ENCODE measurements at places on chromosomes 7 and 10.

GRCh38 chr7:134612197-134612596 is 34.5 kb upstream of the BPGM start:
- no peak for DNase-seq

- no peak for DNase-seq
Measured at GRCh38 chr7:134804351-134804750, 24.9 kb downstream of the CALD1 start.

- no peak for DNase-seq
Measured at GRCh38 chr7:150449206-150449952, 1.1 kb upstream of the GIMAP8 start.

DNA sequence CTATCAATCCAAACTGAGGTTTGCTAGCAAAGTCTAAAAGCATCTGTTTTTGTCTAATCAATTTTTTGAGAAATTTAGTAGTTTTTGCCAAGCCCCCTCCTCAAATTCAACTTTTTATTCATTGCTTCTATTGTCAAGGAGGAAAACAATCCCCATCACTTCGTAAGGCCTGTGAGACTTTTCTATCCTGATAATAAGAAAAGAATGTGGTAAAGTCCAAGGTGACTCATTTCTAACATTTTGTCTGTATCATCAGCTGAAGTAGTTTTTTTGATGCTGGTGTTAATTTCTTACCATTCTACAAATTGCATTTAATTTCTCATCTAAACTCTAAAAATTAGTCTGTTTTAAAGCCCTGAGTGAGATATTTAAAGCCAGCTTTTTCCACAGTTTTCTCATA is 11.7 kb downstream of the ANK3 start:
- no peak for DNase-seq

DNA sequence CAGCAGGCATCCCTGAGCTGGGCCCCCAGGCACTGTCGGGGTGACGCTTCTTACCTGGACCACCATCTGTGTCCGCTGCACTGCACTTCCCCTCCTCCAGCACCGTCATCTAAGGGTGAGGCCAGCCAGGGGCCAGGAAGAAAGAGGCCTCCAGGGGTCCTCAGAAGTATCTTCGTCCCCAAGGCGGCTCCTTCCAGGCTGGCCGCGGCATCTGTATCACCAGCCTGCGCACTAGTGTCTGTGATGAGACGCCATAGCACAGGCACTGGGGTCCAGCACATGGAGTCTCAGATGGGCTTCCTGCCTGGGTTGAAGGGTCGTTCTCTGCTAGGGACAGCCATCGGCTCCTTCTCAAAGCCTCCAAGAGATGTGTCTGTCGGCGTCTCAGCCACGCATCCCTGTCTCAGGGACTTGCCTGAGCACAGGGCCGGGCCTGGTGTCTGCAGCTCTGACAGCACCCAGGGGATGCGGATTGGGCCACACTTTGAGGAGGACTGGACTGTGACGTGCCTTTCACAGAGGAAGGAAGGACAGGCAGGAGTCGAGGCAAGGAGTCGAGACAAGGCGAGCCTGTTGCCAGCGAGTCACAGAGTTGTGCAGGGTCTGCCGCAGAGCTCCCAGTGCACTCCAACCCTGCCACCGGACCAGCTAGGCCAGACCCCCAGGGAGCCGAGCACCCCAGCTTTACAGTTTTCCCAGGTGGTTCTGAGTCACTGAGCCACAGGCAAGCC is 101.5 kb upstream of the DIP2C start:
- DNase-seq: no peak

DNA sequence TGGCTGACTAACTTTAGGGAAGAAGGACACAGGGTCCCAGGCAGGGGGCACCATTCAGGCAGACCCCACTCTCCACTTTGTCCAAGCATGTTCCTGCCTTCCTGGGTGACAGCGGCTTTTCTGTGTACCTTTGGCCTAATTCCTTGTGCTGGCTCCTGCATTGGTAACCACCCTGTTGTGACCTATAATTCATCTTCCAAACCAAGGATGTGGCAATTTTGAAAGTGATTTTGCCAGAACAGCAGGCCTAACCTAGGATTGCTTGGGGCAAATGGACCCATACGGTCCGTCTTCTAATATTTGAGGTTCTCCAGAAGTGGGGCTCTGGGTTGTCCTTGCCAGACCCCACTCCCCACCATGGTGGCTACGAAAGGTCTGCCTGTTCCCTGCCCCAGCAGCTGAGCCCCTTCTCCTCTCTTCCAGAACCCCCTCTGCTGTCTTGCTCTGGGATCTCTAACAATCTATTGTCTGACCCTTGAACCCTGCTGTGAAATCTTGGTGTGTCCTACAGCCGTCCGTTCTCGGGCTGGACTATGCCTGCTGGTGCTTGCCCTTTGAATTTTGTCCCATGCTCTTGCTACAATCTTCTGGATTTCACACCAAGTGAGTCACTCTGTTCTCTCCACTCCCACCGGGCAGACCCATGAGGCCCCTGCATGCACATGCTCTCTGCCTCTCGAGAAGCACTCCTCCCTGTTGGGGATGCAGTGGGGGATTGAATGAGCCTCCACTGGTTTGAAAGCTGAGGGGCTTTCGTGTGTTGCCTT is 316.0 kb downstream of the CXCL12 start:
- no peak for DNase-seq

- DNase-seq: no peak
Measured at GRCh38 chr7:2437537-2438148, 34.2 kb downstream of the CHST12 start.

GRCh38 chr10:78458983-78459638 is 425.4 kb downstream of the RPS24 start:
- no peak for DNase-seq

DNA sequence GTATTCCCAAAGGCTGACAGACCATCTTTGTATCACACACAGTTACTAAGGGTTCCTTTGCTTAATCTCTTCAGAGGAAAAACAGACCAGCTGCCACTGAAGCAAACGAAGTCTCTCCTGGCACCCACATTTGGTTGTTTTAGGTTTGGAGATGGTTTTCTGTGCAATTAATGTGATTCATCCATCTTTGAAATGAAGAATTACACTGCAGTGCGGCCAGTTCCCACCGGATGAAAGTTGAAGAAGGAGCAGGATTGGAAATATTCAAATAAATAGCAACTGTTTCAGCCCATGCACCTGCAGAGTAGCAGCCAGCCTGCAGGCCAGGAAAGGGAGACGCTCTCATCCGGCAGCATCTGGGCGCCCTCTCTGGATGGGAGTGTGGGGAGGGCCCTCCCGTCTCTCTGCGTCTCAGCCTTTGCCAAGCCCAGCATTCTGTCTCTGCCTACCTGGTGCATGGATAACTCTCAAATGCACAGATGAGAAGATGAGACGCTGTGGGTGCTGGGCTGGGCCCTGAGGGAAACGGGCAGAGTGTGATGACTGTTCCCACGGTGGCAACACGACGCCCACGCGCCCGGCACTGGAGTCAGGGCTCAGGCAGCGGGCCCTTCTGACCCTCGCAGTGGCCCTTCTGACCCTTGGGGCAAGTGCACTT is 214.0 kb downstream of the PTPRN2 start:
- DNase-seq: no peak

DNA sequence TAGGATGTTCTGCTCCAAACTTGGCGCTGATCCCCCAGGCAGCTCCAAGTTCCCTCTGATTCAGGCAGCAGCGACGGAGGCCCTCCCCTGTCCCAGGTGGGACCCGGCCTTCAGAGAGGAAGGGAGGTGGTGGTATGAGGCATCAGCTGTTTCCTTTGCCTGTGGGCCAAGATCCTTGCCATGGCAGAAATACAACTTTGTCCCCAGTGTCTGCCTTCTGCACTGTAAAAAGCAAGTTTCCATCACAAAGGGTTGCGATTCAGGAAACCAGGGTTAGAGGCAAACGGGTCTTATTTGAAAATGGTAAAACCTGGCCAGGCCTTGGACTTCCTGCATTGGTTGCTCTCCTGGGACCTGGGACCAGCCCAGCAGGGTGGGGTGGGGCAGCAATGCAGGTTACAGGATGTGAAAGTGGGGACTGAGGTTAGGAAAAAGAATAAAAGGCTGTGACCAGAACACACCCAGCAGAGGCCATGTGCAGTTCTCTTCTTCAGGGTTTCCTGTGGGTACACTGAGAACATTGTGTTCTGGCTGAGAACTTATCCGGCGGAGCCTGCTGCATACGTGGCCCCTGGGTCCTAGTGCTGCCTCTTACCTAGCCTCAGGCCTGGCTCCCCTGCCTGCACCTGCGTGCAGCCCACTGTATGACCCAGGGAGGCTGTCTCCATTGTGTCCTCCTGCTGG is 25.1 kb upstream of the DDIT4 start:
- DNase-seq: no peak

DNA sequence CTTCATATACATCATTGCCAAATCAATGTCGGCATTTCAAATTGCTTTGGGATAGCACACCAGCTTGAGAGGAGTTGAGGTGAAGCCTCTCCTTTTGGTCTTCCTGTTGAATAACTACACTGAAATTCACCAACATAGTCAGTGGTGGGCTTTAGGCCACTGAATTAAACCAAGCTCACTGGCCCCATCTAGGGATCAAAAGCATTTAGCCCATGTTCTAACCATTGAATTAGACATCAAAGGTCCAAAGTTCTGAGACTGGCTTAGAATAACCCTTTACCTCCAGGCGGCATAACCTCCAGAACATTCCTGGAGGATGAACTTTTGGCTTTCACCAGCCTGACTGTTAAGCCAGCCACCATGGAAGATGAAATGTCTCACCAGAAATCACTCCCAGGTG is 54.6 kb downstream of the BPGM start:
- no peak for DNase-seq

DNA sequence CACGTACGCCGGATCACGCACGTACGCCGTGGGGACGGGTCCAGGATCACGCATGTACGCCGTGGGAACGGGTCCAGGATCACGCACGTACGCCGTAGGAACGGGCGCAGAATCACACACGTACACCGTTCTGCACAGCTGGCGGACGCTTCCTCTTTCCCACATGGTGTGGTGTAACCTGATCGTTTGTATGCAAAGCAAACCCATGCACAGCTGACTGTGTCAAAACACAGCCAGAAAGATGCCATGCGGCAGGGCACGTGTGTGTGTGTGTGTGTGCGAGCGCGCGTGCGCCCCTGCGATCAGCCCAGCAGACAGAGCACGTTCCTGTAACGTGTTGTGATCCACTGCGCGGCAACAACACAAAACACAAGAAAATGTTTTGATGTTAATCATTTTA is 573.6 kb downstream of the DNAJB6 start:
- no peak for DNase-seq

DNA sequence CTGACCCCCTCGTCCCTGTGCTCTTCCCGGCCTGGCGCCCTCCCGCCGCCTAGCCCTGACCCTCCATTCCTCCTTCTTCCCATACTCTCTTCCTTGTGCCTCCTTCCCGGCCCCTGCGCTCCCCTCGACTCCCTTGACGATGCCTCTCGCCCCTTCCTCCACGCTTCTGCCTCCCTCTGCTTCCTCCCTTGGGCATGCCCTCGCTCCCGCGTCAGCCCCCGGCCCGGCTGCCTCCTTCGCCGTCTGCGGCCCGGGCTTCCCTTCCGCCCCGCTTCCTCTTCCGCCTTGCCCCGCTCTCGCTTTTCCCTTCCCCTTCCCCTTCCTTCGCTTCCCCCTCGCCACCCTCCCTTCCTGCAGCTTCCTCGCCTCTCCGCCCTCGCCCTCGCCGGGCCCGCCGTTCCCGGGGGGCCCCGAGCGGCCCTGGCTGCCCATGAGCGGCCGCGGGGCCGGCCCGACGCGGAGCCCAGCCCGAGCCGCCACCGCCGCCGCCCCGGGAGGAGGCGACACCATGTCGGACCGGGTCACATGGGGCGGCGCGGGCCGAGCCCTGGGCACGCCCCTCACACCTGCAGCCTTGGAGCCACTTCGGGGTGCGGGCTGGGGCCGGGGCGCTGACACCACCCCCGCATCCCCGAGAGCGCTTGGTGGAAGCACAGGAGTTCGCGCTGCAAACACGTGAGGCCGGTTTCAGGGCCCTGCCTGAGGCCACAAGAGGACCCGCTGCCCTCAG is at the start of gene FBXW4:
TSS of gene FBXW4 (minus strand) at position 497 of the 730 bp plus-strand sequence. CDS start at position 432, 65 bp downstream.
- peak; percentile 36 for DNase-seq

GRCh38 chr10:3363311-3364045 is 190.9 kb upstream of the PITRM1 start:
- no peak for DNase-seq

DNA sequence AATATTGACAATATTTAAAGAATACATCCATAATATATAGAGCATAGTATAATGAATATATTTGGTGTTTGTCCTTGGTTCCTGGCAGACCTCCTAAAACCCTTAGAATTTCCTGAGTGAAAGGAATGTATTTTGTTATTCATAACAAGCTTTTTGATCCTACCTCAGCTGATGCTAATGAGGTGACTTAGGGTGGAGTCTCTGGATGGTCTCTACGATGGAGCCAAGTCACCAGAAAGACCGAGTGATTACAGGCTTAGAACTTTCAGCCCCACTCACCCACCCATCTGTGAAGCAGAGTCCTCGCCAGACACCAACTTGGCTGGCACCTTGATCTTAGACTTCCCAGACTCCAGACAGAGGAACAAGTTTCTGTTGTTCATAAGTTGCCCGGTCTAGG is 35.9 kb downstream of the UPF2 start:
- DNase-seq: no peak

GRCh38 chr10:124642088-124642710 is 102.0 kb downstream of the FAM53B start:
- DNase-seq: no peak

- DNase-seq: no peak
Measured at GRCh38 chr7:159158888-159159405, 14.3 kb upstream of the VIPR2 start.

- DNase-seq: no peak
Measured at GRCh38 chr7:95324431-95324830, at the start of gene PON1. Gene PON1 (minus strand): TSS chr7:95324532. CDS start chr7:95324475, 57 bp downstream.

DNA sequence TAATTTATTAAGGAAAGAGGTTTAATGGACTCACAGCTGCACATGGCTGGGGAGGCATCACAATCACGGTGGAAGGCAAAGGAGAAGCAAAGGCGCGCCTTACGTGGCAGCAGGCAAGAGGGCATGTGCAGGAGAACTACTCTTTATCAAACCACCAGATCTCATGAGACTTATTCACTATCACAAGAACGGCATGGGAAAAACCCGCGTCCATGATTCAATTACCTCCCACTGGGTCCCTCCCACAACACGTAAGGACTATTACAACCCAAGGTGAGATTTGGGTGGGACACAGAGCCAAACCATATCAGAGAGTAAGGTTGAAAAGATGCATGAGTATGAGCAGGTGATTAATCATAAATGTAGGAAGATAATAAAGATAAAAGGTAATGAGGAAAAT is 3.2 kb upstream of the JCAD start:
- no peak for DNase-seq

- DNase-seq: no peak
Measured at GRCh38 chr7:98249106-98249505, 2.9 kb downstream of the TECPR1 start.

GRCh38 chr7:101657171-101657570 is 28.1 kb upstream of the MYL10 start:
- DNase-seq: no peak

DNA sequence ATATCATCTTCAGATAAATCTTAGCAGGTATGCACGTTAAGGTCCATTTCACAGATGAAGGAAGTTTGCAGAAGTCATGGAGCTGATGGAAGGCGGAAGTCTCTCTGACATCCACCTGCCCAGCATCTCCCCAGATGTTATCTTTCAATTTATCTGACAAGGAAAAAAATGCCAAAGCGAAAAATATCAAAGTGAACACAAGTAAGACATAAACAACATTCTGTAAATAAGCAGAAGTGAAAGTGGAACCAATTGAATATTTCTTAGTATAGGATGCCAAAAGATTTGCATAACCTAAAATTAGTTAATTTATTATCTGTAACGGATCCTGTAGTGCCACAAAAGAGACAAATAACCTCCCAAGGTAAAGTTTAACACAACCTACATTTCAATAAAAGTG is 73.6 kb upstream of the NEBL start:
- DNase-seq: no peak

Data from stimulated activated CD4-positive, alpha-beta T cell treated with anti-CD3 and anti-CD28 coated beads, Interleukin-1b, Interleukin-23, amount 100 ng/mL, for 1 hour (primary cell).